ENCODE measurements at places on chromosomes 13 and 19.

DNA sequence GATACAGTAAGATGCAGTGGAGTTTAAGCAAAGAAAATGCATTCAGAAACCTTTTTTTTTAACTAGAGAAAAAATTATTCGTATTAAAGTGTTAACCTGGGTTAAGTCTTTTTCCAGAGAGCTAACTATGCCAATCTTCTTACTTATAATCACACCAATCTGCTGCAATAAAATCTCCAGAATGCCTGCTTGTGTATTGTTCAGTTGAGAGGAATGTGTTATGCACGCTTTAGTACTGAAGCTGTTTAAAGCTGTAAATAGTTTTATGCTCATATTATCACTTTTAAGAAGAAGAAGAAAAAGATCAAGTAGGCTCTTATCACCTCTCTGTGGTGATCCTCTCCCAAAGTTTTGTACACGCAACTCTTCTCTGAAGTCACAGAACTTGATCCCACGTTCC lies 528.7 kb downstream of the RFC3 start:
- DNase-seq: no peak

- no peak for DNase-seq
Measured at GRCh38 chr19:48475369-48476068, 6.3 kb downstream of the CYTH2 start.

DNA sequence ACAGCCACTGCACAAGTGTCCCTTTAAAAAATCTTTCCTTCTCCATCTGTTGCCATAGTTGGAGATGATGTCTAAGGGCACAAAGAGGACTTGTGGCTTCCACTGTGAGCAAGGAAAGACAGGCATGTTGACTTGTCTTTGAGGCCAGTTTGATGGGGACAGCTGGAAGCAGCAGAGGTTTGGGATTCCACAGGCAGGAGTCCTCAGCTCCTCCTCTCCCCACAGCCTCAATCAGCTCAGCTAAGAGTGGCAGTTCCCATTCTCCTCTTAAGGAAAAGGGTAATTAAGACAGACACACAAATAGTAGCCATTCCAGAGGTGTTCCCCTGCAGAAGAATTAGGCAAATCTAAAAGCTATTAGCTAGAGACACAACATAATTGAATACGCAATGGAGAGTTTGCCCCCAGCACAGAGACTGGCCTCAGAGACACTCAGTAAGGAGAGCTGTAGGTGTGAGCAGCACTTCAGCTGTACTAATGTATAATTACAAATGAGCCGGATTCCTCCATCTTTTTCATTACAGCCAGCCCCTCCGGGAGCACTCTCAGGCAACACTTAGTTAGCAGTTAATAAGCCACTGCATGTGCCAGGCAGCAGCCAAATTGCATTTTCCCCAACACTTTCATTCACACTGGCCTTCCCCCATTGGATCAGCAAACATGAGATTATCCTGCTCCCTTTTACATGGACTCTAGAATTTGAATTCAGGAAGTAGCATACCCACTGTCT lies 434.0 kb downstream of the FOXO1 start:
- DNase-seq: no peak

- peak; percentile 98 for DNase-seq
Measured at GRCh38 chr13:109154966-109155761, 525.8 kb downstream of the MYO16 start.

GRCh38 chr19:35347930-35348298 lies 212 bp downstream of the FFAR1 start:
- no peak for DNase-seq

- DNase-seq: no peak
Measured at GRCh38 chr13:74336546-74336945, 202.3 kb upstream of the KLF12 start.

DNA sequence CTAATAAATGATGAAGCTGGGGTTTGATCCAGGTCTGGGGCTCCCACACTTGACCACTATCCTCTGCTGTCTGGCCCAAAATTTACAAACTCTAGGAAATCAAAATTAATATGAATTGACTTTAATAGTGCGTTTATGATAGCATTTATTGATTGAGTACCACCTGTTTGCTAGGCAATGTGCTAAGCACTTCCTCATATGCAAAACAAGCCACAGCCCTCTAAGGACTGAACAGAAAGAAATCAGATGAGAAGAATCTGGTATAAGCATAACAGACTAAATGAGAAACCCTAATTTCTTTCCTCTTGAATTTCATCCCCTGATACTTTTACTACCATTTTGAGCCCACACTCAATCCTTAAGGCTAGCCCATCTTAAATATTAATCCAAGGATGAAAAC lies 6.6 kb upstream of the MLNR start:
- DNase-seq: no peak

- no peak for DNase-seq
Measured at GRCh38 chr19:17454576-17455071, 6.1 kb downstream of the NXNL1 start.

DNA sequence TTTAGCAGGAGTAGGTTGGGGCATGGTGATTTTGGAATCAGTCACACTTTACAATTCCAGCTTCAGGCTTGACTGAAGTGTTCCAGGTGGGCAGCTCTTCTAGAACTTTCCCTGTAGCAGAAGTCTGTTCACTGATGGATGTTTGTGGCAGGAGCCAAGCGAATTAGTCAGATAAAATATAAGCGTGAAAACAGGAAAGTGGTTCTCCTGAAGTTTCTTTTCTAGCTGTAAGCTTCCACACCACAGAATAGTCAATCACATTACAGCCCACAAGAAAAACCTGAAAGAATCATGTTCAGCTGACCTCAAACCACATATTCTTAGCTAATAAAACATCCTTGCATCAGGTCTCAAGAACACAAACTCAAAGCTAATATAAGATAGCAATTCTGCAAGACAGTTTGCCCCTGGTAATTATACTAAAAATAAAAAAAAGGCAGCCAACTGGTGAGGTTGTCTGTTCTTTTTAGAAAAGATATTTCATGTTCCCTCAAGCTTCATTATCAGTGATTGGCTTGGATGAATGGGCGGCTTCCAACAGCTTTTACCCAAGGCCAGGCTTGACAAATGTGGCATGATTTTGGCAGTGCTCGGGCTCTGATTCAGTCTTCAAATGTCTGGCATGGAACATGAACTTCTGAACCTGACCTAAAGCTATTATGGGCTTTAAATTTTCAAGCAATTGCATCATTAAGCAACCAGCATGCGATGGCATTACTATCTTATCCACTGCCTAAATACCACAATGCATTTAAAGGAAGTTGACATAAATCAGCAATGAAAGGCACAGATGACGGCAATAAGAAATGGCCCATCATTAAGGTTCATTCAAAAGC lies 136.8 kb downstream of the DCLK1 start:
- peak; percentile 99 for DNase-seq

DNA sequence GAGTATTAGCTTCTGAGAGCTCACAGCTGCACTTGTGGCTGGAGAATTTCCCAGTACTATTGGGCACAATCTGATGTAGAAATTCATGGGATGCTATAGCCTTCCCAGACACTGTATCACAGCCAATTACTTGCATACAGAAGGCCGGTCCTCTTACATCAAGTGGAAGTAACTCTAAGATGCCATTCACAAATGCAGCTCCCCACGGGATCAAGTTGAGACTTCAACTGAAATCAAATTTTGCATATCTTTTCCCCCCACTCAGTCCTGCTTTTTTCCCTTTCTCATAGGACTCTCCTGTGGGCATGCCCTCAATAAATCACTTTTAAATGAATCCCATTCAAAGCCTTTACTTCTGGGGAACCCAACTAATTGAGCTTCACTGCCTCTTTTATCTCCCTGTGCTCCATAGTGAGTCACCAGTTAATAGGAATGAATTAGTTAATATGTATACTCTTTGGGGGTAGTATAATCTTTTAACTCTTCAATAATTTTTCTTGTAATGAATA lies 1970.8 kb downstream of the OLFM4 start:
- no peak for DNase-seq

DNA sequence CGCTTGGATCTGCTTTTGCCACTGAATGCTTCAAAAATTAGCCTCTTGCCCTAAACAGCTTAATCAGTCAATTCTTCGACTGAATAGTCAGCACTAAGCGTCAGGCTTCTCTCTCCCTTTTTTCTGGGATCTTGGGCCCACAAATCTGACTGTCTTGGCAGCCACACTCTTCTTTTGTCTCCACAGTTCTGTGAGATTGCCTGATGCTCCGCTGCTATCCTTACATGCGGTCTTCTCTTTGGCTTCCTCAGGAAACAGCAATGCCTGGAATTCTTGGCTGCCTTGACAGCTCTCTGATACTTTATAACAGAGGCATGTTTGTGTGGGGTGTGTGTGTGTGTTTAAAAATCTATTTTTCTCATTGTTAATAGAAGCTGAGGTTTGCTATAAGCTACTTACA lies 32.6 kb downstream of the ERCC5 start:
- DNase-seq: peak; percentile 95

DNA sequence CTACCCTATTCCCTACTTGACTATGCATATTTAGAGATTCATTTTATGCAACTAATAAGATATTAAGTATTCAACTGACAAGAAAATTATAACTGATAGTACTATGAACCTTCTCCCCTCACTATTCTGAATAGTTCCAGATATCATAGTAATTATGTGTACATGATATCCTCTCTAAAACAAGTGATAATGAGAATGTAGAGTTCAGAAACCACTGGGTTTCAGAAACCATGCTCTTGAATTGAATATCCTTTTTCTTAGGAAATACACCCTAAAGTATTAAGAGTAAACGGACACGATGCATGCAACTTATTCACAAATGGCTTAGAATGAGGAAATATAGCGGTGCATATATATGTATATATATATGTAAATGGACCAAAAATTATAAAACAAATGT lies 160.9 kb downstream of the TBC1D4 start:
- DNase-seq: no peak

- DNase-seq: peak; percentile 67
Measured at GRCh38 chr13:102729560-102730270, 34.9 kb upstream of the METTL21C start.

GRCh38 chr13:47774671-47774994 lies 226.4 kb downstream of the SUCLA2 start:
- DNase-seq: no peak

GRCh38 chr13:23918208-23918607 lies 20.9 kb upstream of the C1QTNF9B start:
- DNase-seq: peak; percentile 52
